Left colon (tissue), 2 donors: ENCODE measurements at places on chromosomes 5 and 9. TPM values are rescaled to one million over a fixed set of nuclear protein-coding genes. Genes with fewer than 3 reads are reported as not detected.

OR13C3 gene
- total RNA-seq: not detected

SPATA6L gene
- total RNA-seq: 6.3 TPM

FAM174A gene
- total RNA-seq: 22.8 TPM

ANKRD34B gene
- total RNA-seq: not detected

PCDHA7 gene
- 0.17 TPM for total RNA-seq

LVRN gene
- total RNA-seq: 2.8 TPM

SLC25A2 gene
- 1.4 TPM for total RNA-seq

FAM221B gene
- total RNA-seq: 0.28 TPM

CDC23 gene
- 13.9 TPM for total RNA-seq

CYLC2 gene
- total RNA-seq: not detected

GABBR2 gene
- not detected for total RNA-seq

NUTM2G gene
- total RNA-seq: not detected

OLFML2A gene
- total RNA-seq: 3.3 TPM

CAMK2A gene
- total RNA-seq: 0.17 TPM

CANX gene
- total RNA-seq: 506 TPM

SLC44A1 gene
- 147 TPM for total RNA-seq
